Liver (tissue), 10 donors: ENCODE measurements at places on chromosomes 5 and 9. TPM values are rescaled to one million over a fixed set of nuclear protein-coding genes. Genes with fewer than 3 reads are reported as not detected.

PCDHGA7 gene
- 0.21 TPM for polyA plus RNA-seq

GMCL2 gene
- not detected for polyA plus RNA-seq

PDE8B gene
- 0.82 TPM for polyA plus RNA-seq

IL31RA gene
- polyA plus RNA-seq: not detected

ZNF454 gene
- polyA plus RNA-seq: 0.09 TPM

DNA sequence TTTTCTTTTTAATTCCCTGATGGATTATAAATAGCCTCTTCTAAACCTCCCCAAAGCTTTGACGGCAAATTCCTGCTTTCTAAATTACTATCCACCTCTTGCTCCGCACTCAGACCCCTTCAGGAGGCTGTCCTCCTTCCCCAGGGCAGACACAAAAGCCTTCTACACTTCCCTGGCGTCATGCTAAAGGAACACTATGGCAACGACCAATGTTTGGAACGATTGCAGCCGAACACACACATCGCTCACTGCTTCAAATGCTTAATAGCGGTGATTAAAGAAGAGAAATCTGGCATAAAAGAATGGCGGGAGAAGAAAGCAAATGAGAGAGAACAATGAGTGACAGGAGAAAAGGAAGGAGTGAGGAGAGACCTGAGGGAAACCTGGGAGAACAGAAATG, 297.3 kb downstream of the MLLT3 start:
- no peak overlapping the region for H3K27ac ChIP-seq
- H3K4me1 ChIP-seq: no peaks in the 10 kb centered on the region
- no peak overlapping the region for H3K4me3 ChIP-seq
- no peaks in the 10 kb centered on the region for H3K27me3 ChIP-seq
- DNase-seq: no peak

GRCh38 chr5:65856520-65856919, 69.9 kb upstream of the ERBIN start:
- H3K27ac ChIP-seq: no peak overlapping the region
- no peak for DNase-seq
- no peak overlapping the region for H3K4me3 ChIP-seq

DNA sequence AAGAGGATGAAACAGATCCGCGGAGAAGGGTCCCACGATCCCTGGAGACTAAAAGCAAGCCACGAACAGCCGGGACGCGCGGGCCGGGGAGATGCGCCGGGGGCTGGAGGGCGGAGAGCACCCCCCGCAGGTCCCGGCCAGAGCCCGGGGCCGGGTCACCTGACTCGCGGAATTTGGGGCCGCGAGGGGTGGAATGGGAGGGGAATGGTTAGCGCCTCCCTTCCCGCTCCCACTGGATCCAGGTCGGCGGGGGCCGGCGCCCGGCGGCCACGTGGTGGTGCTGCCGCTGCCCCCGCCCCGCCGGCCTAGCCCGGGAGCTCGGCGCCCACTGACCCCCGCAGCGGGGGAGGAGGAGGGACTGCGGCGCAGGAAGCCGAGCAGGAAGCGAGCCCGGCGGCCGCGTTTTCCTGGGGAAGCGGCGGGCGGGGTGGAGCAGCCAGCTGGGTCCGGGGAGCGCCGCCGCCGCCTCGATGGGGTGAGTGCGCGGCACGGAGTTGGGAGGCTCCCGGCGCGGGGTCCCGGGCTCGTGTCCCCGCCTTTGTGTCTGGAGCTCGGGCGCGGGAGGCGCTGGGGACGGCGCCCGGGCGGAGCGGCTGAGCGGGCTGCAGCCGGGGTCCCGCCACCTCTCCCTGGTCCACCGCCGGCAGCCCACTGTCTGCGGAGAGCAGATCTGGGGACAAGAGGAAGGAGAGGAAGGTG, at the start of gene RAI14:
Gene RAI14 (plus strand): TSS at position 328 of the 699 bp plus-strand sequence. CDS start 30,592 bp downstream, outside the sequence.
- H3K4me3 ChIP-seq: peak within 1 kb of the TSS; percentile 74
- H3K27me3 ChIP-seq: no peaks in the 10 kb centered on the region
- DNase-seq: peak; percentile 70
- H3K27ac ChIP-seq: peak within 1 kb of the TSS; percentile 96
- H3K4me1 ChIP-seq: peaks cover 16% of the 10 kb centered on the region

DNA sequence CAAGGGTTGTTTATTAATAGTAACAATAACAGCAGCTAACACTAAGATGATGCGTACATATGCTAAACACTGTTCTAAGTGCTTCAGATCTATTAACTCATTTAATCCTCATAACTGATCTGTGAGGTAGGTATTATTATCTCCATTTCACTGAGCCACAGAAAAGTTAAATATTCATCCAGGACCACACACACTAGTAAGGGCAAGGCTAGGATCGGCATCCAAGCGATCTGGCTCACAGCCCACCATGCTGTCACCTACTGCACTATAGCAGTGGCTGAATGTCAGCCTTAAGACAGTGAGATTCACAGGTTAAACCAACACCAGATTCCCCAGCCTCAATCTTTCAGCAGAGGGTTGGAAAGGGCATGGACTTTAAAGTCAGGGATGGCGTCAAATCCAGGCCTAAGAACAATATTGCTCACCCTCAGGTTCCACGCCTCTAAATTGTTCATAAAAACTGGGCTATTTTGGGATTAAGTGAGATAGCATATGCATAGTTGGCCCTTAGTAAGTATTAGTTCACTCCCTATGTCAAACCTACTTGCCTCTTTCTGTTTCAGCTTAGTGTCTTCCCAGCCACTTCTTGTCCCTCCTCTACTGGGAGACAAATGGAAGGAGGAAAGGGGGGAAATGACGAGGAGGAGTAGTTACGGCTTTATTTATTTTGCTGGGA, 150.8 kb downstream of the MAPKAP1 start:
- no peak for DNase-seq
- H3K36me3 ChIP-seq: no peaks in the 10 kb centered on the region
- H3K27ac ChIP-seq: no peak overlapping the region

DNA sequence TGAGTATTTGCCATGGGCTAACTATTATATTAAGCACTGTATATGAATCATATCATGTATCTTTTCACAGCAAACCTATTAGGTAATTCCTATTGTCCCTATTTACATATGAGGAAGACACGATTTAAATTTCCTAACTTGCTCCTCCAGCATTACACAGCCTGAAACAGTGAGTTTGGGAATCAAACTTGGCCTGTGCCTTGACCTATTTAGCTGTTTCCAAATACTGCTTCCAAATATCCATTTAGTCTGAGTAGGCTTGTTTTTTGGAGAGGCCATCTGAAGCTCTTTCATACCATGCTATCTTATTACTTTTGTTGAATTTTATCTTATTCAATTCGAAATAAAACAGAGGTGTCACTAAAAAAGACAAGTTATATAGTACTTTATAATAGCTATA, 447.3 kb upstream of the MPDZ start:
- no peaks in the 10 kb centered on the region for H3K36me3 ChIP-seq
- no peak for DNase-seq
- no peak overlapping the region for H3K27ac ChIP-seq
- no peak overlapping the region for H3K4me3 ChIP-seq
- no peaks in the 10 kb centered on the region for H3K27me3 ChIP-seq
- H3K4me1 ChIP-seq: no peaks in the 10 kb centered on the region

DNA sequence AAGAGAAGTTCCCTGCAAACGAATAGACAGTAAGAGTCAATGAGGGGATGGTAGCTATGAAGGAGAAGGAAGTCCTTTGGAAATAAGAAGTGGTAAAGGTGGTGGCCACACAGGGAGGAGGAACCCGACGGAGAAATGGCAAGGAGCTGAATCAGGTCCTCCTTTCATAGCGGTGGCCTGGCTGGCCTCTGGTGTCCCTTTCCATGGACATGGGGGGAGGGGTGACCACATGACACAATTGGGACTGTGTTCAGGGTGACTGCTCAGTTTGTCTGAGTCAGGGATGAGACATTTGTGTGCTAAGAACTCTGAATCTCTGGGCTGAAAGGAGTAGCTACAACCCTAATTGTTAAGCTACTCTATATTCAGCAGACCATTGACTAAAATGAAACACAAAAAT, 28.7 kb upstream of the TIMD4 start:
- no peaks in the 10 kb centered on the region for H3K27me3 ChIP-seq
- DNase-seq: no peak
- H3K4me1 ChIP-seq: no peaks in the 10 kb centered on the region
- H3K27ac ChIP-seq: no peak overlapping the region
- H3K4me3 ChIP-seq: no peak overlapping the region

DNA sequence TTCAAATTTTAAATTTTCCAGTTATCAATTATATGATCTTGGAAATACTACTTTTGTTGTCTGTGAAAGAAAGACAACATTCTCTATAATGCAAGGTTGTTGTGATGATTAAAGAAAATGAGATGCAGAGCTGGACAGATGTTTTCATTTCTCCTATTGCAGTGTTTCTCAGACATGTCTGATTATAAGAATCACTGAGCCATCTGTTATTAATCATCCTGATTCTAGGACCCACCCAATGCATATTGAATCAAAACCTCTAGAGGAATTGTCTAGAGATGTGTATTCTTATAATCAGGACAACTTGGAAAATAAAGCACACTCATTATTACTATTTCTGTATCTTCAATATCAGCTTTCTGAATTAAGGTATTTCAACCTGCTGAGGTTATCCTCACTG, 121.1 kb upstream of the ASTN2 start:
- H3K27me3 ChIP-seq: no peaks in the 10 kb centered on the region
- no peaks in the 10 kb centered on the region for H3K36me3 ChIP-seq
- no peak for DNase-seq
- H3K4me3 ChIP-seq: no peak overlapping the region
- H3K27ac ChIP-seq: no peak overlapping the region
- H3K4me1 ChIP-seq: no peaks in the 10 kb centered on the region
